Activated T-cell treated with anti-CD3 and anti-CD28 coated beads, Interleukin-2, amount 50 U/mL, for 48 hours (primary cell): ENCODE measurements at places on chromosomes 2 and 18.

- no peak for DNase-seq
These were observed 213.6 kb downstream of the GLI2 start for GRCh38 chr2:120949027-120949956.

DNA sequence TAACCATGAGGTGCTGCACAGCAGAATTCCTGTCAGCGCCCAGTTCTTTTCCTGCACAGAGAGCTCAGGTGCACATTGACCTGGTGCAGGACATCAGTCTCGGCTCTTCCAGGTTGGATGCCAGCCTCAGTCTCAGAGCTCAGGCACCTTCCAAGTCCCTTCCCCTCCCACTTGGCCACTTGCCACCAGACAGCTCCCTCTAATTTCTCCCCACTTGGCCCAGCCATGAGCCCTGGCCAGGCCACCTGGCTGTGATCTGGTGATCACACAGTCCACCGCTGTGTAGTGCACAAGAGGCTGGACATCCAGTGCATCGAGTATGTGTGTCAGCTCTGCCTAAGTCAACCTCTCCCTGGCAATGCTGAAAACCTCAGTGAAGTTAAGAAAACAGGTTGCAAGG is 336.6 kb upstream of the MYT1L start:
- DNase-seq: no peak

DNA sequence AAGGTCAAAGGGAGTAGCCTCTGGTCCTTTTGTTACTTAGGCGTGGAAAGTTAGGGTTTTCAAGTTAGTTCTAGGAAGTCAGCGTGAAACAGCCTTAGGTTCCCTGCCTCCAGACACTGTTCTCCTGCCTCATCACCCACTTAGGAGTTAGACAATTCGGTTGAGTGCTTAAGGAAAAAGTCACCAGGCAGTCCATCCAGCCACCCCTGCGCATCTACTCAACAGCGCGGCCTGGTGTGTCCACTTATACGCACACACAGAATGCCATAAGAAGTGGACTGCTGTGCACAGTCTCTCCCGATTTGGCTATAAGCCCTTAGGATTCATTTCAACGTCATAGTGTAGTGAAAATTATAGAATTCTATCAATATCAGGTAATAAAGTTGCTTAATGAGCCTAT is 470.8 kb upstream of the TNP1 start:
- DNase-seq: no peak

DNA sequence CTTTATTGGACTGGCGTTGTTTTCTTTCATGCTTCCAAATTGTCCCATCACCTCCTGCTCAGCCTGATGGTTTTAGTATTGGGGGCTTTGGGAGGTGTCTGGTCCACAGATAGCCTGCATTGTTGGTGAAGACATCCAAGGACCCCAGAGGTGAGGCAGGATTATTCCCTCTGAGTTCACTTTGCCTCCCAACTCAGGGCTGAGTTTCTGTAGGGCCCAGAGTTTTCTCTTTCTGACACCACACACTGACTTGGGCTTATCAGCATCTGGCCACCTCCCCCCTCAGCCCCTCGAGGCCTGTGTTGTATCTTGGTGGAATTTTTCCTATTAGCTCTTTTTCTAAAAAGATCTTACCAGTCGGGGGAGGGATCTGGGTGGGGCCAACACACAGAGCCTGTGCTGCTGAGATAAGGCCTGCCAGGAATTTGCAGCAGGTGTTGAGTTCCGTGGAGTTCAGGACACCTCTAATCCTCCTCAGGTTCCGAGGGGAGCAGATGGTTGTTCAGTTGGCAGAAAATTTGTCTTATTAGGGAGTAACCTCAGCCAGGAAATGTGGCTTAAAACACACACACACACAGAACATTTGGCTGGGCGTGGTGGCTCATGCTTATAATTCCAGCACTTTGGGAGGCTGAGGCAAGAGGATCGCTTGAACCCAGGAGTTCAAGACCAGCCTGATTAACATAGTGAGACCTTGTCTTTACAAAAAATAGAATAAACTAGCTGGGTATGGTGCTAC is 7.3 kb downstream of the EMILIN2 start:
- DNase-seq: no peak

- no peak for DNase-seq
These were observed 70.0 kb downstream of the ABCA12 start for GRCh38 chr2:215068399-215068798.

DNA sequence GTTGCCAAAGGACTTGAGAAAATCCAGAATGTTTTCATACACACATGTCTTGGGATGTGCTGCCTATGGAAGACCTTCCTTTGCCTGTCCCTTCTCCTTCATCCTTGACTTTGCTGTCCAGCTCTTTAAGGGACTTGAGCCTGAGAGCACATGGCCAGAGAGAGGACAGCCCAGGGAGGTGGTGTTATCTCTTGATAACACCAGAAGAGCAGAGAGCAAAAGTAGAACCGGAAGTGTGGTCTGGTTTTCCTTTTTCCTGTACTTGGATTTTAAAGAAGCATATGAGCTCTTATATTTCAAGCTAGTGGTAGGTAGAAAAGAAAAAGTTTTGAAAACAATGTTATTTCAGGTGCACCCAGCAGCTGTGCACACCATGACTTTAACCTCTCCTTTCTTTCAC is 94.1 kb upstream of the ZNF532 start:
- no peak for DNase-seq

DNA sequence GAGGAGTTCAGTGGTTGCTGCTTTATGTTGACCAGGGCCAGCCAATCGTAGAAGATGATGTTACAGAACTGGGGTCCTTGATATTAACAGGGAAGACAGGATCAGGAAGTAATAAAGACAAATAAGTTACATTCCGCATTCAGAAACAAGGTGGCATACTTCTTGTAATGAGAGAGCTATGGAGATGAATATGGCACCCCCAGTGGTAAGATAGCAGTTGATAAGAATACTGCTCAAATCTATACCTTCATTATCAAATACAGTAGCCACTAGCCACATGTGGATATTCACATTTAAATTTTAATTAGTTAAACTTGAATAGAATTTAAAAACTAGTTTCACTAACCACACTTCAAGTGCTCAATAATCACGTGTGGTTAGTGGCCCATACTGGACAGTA is 290.4 kb upstream of the RBMS1 start:
- no peak for DNase-seq

DNA sequence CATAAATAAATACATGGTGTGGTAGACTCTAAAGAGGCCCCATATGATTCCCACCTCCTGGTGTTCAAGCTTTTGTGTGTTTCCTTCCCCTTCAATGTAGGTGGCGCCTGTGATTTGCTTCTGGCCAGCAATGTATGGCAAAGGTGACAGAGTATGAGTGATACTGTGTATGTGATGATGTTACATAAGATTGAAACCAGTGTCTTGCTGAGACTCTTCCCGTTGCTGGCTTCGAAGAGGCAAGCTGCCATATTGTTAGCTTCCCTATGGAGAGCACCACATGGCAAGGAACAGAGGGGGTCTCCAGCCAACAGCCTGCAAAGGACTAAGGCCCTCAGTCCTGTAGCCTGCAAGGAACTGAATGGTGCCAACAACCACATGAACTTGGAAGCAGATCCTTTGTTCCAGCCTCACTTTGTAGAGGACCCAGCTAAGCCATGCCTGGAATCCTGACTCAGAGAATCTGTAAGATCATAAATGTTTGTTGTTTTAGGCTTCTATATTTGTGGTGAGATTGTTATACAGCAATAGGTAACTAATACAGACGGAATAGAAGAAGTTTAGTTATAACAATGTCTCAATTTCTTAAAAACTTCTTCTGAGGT is 1.7 kb upstream of the SMAD4 start:
- no peak for DNase-seq

GRCh38 chr2:130336877-130337734 is 5.6 kb upstream of the IMP4 start:
- peak; percentile 77 for DNase-seq

DNA sequence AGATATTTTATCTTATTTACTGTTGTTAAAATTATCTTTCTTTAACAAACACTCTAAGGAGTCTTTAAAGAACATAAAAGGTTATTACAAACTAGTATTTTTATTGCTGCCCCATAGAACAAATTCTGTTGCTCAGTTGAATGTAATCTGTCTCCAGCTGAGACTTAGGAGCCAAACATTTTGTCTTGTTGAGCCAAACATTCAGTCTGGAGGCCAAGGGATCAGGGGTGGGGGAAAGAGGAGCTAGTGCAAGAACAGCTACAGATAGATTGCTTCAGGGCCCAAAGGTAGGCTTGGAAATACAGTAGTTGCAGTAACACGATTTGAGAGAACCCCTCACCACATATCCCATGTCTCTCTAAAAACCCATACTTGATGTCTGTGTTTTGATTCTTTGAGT is 51.2 kb downstream of the TPGS2 start:
- no peak for DNase-seq

GRCh38 chr2:160427629-160428404 is 65.8 kb downstream of the RBMS1 start:
- no peak for DNase-seq

GRCh38 chr18:24841536-24841935 is 381.1 kb downstream of the HRH4 start:
- no peak for DNase-seq

DNA sequence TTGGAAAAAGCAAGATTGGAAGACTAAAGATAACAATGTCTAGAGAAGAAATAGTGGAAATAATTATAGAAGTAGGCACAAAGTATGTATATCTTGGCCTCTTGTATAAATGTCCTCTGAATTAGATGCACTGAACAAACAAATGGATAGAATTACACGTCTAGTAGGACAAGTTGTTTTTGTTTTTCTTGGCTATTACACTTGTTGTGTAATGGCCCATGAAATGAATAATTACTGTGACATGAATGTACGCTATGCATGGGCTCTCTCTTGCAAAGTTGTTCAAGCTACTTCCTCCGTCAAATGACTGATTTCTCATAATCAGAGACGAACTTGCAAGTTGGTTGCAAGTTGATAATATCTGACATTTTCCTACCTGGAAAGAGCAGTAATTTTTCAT is 126.2 kb downstream of the PDE1A start:
- no peak for DNase-seq

- DNase-seq: no peak
These were observed 296.3 kb upstream of the KCNJ3 start for GRCh38 chr2:154402213-154402612.

DNA sequence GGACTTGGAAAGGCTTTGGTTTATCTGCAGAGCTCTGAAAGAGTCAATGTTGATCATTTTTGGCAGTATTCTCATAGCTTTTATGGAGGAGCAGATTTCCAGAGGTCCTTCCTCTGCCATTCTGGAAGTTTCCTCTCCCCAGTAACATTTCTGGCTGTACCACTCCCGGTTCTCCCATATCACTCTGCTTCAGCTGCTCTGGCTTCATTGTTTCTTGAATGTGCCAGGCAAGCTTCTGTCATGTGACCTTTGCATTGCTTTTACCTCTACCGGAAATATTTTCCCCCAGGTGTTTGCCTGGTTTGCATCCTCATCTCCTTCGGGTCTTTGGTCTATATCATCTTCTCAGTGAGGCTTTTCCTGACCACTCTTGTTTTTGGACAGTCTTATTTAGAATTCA is 12.4 kb downstream of the PCYOX1 start:
- DNase-seq: no peak

GRCh38 chr18:54888933-54889332 is 60.7 kb downstream of the RAB27B start:
- DNase-seq: no peak

GRCh38 chr2:84451579-84451978 is 7.5 kb downstream of the SUCLG1 start:
- DNase-seq: no peak

GRCh38 chr2:97654791-97655190 is 8.9 kb downstream of the COX5B start:
- no peak for DNase-seq

GRCh38 chr18:79275461-79275860 is 120.3 kb upstream of the NFATC1 start:
- DNase-seq: no peak

GRCh38 chr18:13163167-13163927 is 55.2 kb upstream of the LDLRAD4 start:
- DNase-seq: no peak

GRCh38 chr18:66560094-66560493 is 43.8 kb downstream of the CDH19 start:
- no peak for DNase-seq

DNA sequence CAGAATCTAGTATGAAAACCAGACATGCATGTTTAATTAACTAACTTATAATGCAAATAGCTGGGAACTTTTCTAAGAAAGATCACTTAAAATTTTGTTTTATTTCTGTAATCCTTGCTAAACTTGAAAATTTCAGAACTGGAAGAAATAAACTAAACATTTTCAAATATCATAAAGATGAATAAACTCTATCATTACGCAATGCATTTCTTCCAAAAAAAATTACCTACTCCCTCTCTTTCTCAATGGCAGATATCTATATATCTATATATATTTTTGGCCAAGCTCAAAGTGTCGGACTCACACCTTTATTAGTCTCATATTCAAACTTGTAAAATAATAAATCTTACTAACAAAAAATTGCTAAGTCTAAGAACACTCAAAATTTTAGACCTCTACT is 158.1 kb downstream of the SLC39A10 start:
- DNase-seq: no peak

- DNase-seq: no peak
These were observed 127.3 kb upstream of the ERBB4 start for GRCh38 chr2:212665948-212666347.

- DNase-seq: no peak
These were observed 283.6 kb downstream of the DYSF start for GRCh38 chr2:71736986-71737385.

GRCh38 chr2:236867441-236868260 is 218.0 kb upstream of the COPS8 start:
- no peak for DNase-seq

GRCh38 chr2:143524559-143525401 is 395.6 kb downstream of the ARHGAP15 start:
- DNase-seq: no peak

GRCh38 chr2:96739076-96739632 is 710 bp downstream of the LMAN2L start:
- DNase-seq: no peak

DNA sequence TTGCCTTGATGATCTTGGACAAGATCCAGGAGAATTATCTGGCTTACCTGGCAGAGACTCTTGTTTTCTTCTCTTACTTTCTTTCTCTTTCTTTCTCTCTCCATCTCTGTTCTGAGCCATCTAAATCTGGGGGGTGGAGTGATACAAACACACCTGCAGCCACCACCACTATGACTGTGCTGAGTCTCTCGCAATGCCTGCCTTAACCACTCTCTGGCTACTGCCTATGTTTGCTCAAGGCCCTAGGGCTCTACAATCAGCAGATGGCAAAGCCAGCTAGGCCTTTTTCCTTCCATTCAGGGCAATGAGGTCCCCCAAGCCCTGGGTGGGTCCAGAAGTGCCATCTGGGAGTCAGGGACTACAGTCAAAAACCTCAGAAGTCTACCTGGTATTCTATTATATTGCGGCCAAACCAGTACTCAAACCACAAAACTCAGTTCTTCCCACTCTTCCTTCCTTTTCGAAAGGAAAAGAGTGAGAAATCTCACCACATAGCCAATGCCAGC is 978.9 kb upstream of the NXPH2 start:
- no peak for DNase-seq

DNA sequence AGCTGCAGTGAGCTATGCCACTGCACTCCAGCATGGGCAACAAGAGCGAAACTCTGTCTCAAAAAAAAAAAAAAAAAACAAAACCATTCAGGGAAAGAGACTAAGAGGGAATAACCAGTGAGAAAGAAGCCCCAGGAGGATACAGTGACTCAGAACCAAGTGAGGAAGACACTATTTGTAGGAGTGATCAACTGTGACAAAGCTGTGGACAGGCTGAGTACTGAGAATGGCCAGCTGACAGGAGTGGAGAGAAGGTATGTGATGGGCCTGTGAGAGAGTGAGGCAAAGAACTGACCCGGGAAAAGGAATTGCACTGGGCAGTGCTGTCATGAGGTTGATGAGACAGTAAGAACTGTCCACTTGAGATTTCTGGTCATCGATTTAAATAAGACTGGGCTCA is 6.7 kb upstream of the LCT start:
- no peak for DNase-seq
